Right renal cortex interstitium (tissue), 3 donors: ENCODE measurements at places on chromosomes 1 and 21. TPM values are rescaled to one million over a fixed set of nuclear protein-coding genes. Genes with fewer than 3 reads are reported as not detected.

EFCAB7 gene
- polyA plus RNA-seq = 22.0 TPM

RASAL2 gene
- 21.8 TPM for polyA plus RNA-seq

NTMT2 gene
- polyA plus RNA-seq = not detected

- DNase-seq = no peak
These were observed 505 bp upstream of the GNPAT start for GRCh38 chr1:231240531-231240882.

GRCh38 chr1:119001181-119002027 lies 13.3 kb upstream of the TBX15 start:
- no peak for DNase-seq

DNA sequence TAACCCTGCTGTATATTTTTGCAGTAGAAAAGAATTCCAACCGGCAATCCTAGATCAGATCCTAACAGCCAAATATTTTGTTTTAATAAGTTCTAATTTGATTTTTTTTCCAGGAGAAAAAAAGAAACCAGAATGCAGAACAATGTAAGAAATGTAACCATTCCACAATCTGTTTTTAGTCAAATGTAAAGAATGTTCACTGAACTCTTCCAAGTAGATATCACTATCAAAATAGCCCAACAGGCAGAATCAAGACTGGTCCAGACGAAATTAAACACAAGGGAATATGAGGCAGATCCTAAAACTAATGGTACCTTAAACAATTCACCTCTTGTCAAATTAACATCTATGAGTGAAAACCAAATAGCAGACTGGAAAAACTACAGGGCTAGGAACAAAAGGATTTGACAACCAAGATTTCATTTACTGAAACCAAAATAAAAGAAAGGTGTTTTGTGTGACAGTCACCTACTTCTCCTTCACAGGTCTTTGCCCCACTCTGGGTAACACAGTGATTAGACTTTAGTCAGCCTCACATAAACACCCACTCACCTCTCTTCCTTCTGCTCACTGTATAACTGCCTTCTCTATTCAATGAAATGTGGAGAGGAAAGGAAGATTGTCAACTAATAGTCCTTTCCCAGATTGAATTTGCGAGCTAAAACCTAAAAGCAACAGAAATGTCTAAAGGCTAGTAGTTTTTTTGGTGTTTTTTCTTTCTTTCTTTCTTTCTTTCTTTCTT lies 137.9 kb downstream of the FAF1 start:
- DNase-seq = no peak

ZCCHC17 gene
- polyA plus RNA-seq = 51.3 TPM

OPTC gene
- not detected for polyA plus RNA-seq

BSND gene
- polyA plus RNA-seq = 5.5 TPM

DNA sequence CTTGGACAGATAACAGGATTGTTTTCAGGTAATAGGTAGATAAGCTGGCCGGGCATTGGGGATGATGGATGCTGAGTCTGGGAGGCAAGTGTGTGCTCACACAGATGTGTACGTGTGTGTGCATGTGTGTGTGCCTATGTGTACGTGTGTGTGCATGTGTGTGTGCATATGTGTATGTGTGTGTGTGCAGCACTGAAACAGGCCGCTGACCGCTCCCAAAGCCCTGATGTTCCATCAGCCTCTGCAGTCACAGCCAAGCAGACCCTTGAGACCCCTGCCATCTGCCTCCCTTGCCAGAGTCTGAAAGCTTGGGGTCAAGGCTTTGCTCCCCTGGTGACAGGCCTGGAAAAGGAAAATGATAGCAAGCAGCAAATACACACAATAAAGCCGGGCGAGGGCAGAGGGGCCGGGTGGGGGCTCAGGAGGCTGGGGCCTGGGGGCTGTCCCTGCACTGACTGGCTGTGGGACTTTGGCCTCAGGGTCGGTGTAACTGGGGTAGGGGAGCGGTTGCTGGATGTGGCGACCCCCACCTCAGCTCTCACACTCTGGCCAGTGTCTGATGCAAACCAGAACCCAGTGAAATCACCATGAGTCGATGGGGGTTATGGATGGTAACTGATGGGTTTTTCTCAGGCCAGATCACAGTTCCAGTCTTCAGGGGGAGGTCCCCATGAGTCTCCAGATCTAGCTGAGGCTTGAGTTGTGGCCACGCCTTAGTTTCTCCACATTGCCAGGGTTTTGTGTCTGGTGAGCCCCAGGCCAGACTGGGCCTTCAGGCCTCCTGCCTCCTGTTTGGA lies 9.2 kb upstream of the TNFRSF8 start:
- DNase-seq = no peak

GBP6 gene
- polyA plus RNA-seq = not detected

DNA sequence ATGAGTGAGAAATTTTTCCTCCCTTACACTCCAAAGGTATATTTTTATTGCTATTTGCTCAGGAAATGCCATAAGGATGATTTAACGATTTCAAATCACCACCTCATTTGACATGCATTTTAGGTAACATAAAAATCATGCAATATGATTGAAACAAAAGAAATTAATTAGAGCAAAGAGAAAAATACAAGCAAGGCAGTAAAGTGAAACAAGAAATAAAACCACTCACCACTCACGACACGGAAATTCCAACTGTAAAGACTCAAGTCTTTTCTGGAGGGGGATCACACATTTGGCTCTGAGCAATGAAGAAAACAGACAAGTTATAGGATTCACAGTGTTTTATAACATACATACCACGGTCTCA lies 86.8 kb upstream of the ARHGAP29 start:
- DNase-seq = no peak

DNA sequence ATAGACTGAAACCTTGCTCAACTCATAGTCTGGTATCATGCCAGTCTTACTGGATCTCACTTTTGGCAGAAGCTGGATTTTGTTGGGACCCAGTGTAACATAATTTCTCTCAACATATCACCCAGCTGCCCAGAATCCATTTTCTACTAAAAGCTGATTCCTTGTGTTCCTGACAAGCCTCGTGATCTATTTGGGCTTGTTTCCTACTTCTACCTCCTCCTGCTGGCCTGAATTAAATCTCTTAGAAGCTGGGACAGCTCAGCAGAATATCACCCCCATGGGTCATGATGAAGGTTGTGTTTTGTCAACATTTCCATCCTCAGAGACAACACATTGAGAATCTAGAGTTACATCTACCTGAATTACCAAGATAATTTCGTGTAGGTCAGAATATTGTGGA lies 7.7 kb downstream of the GOLT1A start:
- DNase-seq = no peak

- no peak for DNase-seq
These were observed 100.2 kb downstream of the SIPA1L2 start for GRCh38 chr1:232529747-232530146.

DNA sequence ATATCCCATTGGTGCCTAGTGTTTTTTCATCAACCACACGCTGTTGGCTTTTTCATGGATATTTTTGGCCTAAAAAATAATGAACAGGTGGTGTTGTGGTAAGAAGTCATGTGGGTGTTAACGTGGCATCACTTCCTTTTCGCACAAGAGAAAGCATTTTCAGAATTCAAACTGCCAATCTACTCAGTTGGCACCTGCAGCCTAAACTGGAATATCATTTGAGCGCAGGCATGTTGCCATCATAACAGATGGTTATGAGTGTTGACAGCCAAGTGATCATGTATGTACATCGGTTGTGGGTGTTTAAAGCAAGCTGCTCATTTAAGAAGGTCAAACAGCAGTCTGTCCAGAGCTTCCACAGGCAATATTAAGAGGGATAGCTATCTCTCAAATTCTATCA lies 1963.0 kb downstream of the NCAM2 start:
- no peak for DNase-seq

WNT2B gene
- 1.9 TPM for polyA plus RNA-seq

- no peak for DNase-seq
These were observed 480.2 kb downstream of the AMY1C start for GRCh38 chr1:104229860-104230259.

- DNase-seq = no peak
These were observed 315.4 kb downstream of the SPATA17 start for GRCh38 chr1:217946511-217946910.
